ENCODE measurements at places on chromosomes 7 and 10.

GRCh38 chr7:29684787-29685650 lies 121.3 kb upstream of the WIPF3 start:
- peak; percentile 56 for DNase-seq

DNA sequence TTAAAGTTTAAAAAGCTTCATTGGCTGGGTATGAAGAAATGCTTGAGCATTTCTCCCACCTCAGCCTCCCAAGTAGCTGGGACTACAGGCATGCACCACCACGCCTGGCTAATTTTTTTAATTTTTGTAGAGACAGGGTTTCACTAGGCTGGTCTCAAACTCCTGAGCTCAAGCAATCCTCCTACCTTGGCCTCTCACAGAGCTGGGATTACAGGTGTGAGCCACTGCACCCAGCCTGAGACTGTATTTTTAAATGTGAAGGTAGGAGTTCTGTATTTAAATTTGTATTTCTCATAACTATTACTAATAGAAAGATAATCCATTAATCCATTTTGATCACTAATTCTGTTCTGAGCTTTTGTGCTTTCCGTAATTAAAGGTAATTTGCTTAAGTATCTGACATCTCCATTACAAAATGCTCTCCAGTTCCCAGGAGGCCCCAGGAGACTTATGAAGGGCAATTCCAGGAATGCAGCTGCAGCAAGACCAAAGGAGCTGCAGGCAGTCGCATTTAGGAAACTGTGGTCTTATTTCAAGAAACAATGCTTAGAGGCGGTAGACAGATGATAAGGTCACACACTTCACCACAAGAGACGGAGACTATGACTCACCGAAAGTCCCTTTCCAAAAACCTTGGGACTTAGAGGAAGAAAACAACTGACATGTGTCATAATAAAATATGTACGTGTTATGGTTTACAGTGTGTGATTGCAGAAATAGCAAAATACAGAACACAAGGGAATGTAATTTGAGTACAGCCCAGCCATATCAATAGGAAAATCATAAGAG lies 23.3 kb downstream of the YAE1 start:
- DNase-seq = no peak

DNA sequence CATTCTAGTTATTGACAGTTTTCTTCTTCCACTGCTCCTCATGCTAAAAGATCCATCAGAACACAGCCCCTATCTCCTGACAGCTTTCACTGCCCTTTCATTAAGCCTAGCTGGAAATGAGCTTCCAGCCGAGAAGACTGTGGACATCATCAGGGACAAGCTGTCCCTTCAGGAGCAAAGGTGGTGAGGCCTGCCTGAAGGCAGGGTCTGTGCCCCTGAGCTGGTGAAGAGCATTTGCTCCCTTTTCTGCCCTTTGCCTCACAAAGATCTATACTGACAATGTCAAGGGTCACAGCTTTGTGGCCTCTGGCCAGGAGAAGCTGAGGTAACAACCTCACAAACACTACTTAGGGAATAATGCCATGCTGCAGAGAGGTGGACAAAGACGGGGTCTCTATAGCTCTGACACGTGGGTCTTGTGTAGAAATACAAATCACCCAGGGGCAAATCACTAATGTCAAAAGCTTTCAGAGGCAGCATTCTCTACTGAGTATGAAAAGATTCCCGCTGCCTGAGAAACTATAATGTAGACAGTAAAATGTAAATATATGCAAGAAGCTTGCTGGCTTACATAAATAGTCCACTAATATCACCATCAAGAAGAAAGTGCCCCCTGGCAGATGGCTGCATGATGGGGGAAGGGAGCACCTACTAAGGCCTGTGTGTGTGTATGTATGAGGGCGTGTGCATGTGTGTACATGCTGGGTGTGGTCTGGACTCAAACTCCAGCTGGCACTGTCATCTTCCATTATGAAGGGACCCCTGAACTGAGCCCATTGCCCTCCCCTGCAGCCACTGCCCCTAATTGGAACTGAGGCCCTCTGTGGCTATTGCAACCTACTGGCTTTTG lies 55.8 kb downstream of the HBP1 start:
- DNase-seq = no peak

- DNase-seq = no peak
Measured at GRCh38 chr7:380139-380485, 90.1 kb downstream of the FOXL3 start.

DNA sequence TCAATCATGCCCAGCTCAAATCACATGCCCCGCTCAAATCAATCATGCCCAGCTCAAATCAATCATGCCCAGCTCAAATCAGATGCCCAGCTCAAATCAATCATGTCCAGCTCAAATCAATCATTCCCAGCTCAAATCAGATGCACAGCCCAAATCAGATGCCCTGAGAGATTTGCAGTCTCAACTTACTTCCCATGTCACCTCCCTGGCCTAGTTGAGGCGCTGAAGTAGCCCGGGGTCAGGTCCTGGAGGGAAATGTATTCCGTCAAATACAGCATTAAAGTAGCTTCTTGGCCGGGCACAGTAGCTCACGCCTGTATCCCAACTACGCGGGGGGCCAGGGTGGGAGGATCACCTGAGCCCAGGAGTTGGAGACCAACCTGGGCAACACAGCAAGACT lies 15.7 kb upstream of the PRKAR1B start:
- DNase-seq = no peak

GRCh38 chr7:128915271-128915819 lies 4.8 kb upstream of the KCP start:
- DNase-seq = no peak

DNA sequence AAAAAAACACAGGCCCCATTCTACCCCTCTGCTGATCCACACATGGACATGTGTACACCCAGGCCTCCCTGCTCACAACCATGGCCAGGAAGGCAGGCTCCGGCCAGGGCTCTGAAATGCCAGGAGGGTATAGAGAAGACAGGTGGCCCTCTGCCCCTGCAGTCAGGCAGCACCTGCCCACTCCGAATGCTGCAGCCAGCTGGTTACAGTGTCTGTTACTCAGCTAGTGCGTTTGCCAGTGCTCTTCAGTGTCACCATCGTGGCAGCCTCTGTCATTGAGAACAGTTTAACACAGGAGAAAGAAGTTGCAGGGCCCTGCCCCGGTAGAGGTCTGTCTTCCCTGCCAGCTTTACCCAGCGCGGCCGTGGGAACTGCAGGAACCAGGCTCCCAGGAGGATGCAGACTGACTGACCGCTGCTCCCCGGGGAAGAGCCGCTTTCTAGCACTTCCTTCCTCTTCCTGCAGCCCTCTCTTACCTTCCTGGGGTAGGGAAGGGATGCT lies 128.8 kb upstream of the FAM20C start:
- DNase-seq = no peak

- no peak for DNase-seq
Measured at GRCh38 chr10:74049955-74050354, 52.0 kb downstream of the VCL start.

DNA sequence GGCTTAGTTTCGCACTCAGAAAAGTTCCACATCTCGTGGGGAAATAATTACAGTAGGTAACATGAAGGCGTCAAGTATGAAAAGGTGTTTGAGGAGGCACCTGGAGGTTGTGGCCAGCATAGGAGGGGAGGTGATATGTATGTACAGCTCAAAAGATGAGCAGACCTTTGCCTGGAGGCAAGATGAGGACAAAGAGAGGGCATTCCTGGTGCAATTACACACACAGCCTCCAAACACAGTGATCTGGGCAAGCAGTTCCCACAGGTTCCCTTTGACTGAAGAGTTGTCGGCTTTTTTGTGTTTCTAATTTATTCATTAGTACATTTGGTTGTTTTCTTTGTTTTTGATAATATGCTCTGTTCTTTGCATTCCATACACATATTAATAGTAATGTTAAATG lies 46.9 kb downstream of the CDK14 start:
- DNase-seq = no peak

DNA sequence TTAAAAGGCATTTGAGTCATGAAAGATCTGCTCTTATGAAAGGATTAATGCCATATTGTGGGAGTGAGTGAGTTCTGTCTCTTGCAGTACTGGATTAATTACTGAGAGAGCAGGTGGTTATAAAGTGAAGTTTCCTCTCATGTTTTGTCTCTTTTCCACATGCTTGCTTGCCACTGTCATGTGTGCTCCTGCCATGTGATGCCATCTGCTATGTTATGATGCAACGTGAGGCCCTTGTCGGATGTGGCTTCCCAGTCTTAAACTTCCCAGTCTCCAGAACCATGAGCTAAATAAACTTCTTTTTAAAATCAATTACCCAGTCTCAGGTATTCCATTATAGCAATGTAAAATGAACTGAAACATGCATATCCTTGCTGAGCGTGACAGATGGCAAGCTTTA lies 22.7 kb upstream of the TCTN3 start:
- no peak for DNase-seq

GRCh38 chr10:248307-248706 lies 113.1 kb downstream of the ZMYND11 start:
- no peak for DNase-seq

DNA sequence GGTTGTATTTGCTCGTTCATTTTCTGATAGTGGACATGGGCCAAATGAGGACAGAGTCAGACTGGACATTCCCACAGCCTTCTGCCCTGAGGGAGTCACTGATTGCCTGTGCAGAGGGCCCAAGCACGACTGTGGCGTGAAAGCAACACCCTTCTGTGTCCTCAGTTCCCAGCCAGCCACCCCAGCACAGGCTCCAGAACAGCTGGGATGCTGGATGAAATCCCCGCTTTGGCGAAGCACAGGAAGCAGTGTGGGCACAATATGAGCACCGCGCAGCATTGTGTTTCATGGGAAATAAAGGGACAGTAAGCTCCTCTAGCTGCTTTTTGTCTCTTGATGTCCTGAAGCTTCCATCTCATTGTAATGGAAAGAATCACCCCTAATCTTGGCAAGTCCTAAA lies 20.5 kb downstream of the TRIL start:
- no peak for DNase-seq

DNA sequence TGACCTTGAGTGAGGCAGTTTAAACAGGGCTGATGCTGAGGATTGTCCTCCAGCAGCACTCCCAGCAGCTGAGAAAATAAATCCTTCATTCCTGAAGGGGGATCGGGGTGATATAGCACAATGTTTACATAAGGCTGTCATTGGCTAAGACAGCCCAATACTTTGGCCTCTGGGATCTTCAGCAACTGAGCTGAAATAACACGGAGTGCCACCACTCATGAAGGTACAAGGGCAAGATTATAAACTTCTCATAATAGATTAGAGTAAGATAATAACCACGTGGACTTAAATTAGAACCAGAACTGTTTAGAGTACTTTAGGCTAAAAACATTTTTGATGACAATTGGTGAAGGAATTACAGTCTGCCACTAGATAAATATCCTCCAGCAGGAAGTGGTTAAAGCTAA lies 70.0 kb upstream of the PAPSS2 start:
- DNase-seq = peak; percentile 18

DNA sequence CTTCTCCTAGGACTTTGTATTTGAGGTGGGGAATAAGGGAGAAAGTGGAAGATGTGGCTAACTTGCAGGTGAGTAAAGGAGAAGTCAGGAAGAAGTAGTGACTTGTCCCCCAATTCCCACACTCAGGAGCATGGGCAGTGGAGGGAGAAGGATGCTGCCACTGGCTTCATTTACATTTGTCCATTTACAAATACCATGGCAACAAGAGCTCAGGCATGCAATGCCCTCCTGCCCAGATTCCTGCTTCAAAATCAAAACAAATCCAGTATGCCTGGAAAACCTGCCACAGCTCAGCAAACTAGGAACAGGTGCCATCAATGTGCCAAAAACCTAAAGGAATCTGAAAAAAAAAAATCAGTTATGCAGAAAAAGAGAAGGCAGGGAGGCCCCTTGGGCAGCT lies 139.9 kb downstream of the KCNMA1 start:
- DNase-seq = no peak

DNA sequence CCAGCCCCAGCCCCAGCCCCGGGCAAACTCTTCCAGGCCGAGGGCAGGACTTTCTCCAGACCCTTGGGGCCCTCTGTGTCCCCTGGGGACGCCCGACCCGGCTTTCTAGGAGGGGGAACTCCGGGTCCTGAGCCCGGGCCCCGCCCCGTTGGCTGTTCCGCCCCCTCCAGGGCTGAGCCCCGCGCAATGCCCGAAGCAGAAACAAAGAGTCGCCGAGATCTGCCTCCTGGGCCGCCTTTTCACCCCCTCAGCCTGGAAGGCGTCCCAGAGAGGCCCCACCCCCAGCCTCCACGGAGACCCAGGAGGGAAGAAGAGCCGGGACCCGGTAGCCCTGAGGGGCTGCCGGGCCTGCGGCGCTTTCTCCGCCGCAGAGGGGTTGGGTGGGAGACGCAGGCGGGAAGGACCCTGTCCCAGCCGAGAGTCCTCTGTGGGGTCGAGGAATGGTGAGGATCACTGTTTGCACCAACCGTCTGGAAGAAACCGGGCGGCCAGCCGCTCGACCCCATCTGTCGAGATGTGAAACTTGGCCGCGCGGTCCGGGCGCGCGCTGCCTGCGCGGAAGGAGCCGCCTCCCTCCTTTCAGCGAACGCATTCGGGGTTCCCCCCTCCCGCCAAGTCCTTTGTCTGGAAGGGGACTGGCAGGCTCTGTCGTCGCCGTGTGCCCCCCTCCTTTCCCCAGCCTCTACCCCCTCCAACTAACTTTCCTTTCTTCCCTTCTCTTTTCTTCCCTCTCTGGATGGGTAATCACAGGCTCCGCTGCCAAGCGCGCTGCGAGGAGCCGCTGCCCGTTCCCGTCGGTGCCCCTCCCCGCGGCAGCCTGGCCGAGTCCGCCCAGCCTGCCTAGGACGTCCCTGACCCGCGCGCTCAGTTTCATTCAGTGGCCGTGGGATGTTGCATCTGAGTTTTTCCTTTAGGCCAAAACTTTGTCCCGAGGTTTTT lies 10.2 kb downstream of the EN2 start:
- no peak for DNase-seq

DNA sequence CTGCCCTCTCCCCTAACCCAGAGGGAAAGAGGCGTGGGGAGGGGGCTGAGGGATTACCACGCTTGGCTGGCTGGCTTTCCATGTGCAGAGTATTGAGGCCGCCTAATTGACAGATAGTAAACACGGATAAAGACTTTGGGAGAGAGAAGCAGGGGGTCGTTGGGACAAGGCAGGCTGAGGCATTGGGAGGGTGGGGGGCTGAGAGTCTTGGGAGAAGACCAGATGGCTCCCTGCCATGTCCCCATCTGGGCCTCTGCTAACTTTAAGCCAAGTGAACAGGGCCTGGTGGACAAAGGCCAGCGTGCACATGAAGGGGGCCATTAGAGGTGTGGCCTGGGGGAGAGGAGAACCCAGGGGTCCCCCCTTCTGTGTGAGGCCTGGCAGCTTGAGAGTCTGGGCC lies 55.4 kb upstream of the MXI1 start:
- no peak for DNase-seq

GRCh38 chr10:31778627-31779026 lies 150.0 kb downstream of the ARHGAP12 start:
- DNase-seq = no peak

DNA sequence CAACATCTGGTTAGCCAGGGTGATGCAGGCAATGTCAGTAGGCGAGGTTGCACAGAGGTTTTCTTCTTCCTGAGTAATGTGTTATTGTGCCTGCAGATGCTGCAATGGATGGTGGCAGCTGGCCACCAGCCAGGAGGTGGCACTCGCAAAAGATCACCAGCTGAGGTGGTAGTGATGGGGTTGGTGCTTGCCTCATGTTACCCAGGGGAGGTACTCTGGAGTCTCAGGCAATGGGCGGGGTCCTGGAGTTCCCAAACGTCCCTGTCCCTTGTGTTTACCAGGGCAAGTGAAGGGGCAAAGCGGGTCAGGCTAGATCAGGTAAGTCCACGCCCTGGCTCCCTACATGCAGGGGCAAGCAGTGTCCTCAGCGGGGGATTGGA lies 21.1 kb downstream of the CLRN3 start:
- no peak for DNase-seq

GRCh38 chr10:93917064-93917391 lies 23.2 kb downstream of the SLC35G1 start:
- DNase-seq = no peak

- DNase-seq = no peak
Measured at GRCh38 chr10:110034596-110034995, 26.8 kb downstream of the ADD3 start.

- DNase-seq = no peak
Measured at GRCh38 chr10:32376097-32376496, 29.1 kb upstream of the EPC1 start.

Data from HepG2 (cell line).